Stimulated activated CD8-positive, alpha-beta memory T cell treated with anti-CD3 and anti-CD28 coated beads, Interleukin-2, amount 100 ng/mL, for 48 hours (primary cell): ENCODE measurements at places on chromosomes 5 and 9.
A peak's percentile ranks its signal among the peaks of the same experiment; 100 is the strongest.

- DNase-seq = no peak
Observed at GRCh38 chr5:28734396-28734795, 1696.0 kb upstream of the CDH9 start.

DNA sequence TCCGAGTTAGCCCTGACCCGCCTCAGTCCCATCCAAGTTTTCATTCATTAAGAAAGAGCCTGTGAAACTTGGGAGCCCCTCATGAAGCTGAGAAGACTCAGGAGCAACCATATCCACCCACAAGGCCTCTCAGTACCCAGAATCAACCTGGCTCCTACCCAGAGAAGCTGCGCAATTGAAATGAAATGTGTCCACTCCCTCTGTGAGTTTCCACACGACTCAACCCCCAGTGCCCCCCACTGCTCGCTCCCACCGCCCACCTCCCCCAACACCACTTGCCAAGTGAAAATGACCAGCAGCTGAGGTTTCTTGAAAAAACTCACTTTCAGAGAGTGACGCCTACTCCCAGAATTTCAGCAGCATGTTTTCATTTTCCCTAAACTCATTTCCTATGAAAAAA lies 104.6 kb downstream of the CDK5RAP2 start:
- no peak for DNase-seq

- no peak for DNase-seq
Observed at GRCh38 chr9:76580820-76581219, 121.8 kb downstream of the GCNT1 start.

DNA sequence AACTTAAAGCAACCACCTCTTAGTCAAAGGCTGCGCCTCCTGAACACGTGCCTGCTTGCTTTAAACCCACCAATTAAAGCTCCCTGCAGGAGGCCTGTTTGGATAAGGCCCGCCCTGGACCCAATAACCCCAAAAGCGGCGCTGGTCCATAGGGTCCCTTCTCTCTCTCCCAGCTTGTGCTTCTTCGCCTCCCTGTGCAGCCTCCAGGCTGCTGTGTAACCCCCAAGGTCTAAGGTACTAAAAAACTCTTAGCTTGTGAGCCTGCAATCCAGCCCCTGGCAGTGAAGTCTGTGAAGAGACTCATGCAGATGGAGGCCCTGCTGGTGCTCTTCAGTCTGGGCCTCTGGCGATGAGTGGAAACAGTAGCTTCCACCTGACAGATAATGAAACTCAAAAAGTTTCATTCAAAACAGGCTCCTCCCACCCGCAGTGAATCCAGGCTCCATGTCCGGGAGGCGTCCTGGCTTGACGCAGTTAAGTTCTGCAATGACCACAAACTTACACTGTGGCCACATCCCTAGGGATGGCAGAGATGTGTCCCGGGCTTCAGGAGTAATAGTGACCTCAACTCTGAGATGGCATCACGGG lies 97.3 kb downstream of the PRRT1B start:
- peak; percentile 30 for DNase-seq

- DNase-seq = no peak
Observed at GRCh38 chr9:134630393-134630790, 11.2 kb upstream of the COL5A1 start.

DNA sequence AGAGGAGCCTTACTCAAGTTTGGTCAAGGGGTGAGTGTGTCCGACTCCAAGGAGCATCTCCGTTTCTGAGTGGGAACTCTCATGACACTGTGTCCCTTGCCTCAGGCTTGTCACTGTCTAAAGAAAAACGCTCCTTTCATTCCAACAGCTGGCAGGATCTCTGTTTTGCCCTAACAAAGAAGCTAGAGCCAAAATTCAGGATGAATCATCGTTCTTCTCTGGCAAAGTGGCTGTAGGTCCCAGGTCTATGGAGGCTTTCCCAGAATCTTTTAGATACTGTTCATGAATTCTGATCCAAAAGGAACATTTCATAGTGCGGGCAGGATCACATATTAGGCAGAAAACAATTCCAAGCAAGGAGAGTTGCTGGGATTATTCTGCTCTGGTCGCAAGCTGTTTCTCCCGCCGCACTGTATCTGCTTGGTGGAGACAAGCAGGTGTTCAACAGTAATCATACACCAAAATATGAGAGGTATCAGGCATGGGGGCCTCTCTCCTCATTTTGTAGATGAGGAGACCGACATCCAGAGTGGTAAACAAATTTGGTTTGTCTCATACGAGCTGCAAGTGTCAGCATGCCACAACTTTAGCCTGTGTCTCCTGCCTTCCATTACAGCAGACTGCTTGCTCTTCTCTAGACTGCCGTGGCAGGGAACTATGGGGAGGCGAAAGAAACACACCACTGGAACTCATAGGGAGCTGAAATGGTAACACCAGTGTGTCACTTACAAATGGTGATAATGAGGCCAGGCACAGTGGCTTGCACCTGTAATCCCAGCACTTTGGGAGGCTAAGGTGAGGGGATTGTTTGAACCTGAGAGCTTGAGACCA lies 72.6 kb downstream of the ENTREP1 start:
- DNase-seq = no peak

- no peak for DNase-seq
Observed at GRCh38 chr5:65243161-65243560, 238.6 kb downstream of the ADAMTS6 start.

DNA sequence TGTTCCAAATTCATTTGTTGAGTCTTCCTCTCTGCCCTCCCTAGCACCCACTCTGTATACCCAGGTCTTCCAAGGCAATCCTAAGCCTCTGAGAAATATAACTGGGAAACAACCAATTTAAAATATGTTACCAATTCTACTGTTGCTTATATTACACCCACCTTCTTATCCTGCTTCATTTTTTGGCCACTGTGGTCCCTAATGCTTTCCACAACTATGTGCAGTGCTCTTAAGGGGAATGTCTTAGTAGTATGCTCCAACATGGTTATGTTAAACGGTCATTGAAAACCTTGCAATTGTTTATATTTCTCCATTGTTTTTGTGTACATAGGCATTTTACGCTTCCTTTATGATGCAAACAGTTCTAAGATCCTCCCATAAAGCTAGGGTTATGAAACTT lies 273.1 kb upstream of the HAPLN1 start:
- no peak for DNase-seq

- DNase-seq = no peak
Observed at GRCh38 chr9:114123031-114123977, 24.2 kb upstream of the KIF12 start.
